DMS 273 treated with DMSO at 0.1 percent for 48 hours (cell line): ENCODE measurements at places on chromosomes 13 and 19.
A peak's percentile ranks its signal among the peaks of the same experiment; 100 is the strongest.

DNA sequence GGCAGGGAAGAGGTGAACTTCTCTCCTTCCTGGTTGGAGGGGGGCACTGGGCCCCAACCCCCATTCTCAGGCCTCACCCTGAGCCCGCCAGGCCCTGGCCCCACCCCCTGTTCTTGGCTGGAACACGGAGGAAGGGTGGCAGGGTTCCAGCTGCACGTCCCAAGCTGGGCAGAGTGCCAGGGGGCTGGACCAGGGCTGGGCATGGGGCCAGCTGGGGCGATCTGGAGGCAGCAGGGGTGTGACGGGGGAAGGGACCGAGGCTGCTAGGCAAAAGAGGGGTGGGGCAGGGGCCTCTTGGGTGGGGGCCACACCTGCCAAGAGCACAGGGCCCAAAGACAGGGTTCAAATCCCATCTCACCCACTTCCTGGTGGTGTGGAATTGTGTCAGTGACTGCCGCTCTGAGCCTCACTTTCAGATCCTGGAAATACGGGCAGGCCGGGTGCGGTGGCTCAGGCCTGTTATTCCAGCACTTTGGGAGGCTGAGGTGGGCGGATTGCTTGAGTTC is 2.2 kb downstream of the HIF3A start:
- DNase-seq: peak; percentile 71

DNA sequence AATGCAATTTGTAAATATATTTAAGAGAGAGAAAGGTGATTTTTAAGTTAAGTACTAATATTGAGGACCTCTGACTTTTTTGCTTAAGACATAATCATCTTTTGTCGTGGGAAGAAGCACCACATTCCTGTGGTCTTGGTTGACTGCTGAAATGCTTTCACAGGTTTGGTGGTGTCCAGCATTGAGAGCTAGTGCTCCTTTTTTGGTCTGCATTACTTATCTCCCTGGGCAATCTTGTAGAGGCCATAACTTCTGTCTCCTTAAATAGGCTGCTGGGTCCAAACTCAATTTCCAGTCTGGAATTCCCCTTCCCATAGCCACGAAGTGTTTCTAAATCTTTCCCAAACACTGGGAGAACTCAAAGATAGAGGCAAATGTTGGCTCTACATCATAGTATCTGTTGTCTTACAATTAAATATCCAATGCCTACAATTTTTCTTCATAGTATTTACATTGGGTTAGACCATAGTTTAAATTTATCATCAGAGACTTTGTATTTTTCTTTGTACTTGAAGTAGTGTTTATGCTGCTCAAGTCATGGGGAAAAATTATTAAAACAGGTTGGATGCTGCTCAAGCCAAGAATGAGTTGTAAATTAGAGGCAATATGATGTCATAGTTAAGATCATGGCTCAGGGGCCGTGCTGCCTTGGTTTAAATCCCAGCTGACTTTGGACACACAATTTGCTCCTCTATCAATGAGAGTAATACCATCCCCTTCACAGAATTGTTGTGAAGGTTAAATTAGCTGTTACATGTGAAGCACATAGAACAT is 105.6 kb downstream of the POSTN start:
- DNase-seq: no peak

DNA sequence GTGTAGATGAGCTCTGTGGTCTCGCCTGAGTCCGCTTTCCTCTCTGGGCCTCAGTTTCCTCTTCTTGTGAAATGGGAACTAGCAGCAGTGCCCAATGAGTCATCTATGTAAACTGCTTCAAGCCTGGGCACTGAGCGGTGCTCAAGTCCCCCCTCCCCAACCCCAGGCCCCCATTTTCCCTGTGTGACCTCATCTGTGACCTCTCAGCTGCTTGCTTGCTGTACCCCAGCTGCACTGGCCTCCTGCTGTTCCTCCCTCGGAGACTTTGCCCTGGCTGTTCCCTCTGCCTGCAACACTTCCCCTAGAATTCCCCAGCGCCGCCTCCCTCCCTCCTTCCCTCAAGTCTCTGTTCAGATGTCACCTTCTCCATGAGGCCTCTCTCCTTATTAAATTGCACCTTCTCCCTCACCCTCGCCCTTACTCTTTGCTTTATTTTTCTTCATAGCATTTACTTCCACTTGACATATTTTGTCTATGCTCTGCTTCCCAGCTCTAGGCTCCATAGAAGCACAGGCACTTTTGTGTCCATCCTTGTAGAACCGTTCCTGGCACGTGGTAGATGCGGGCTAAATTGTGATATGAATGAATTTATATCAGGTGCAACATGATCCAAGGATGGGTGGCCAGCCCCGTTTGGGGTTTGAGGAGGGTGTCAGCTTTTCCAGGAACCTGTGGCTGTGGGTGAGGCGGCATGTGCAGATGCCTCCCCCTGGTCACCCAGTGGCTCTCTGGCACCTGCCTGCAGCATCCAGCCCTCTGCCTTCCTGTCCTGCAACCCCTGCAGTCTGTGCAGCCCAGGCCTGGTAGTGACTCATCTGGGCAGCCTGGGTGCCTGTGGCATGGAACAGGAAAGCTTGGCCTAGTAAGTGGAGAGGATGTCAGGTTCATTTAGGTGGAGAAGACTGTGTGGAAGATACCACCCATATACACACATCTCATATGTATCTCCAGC is 26.3 kb downstream of the SIPA1L3 start:
- no peak for DNase-seq

- no peak for DNase-seq
Measured at GRCh38 chr19:40231057-40231456, 4.6 kb upstream of the CCNP start.

DNA sequence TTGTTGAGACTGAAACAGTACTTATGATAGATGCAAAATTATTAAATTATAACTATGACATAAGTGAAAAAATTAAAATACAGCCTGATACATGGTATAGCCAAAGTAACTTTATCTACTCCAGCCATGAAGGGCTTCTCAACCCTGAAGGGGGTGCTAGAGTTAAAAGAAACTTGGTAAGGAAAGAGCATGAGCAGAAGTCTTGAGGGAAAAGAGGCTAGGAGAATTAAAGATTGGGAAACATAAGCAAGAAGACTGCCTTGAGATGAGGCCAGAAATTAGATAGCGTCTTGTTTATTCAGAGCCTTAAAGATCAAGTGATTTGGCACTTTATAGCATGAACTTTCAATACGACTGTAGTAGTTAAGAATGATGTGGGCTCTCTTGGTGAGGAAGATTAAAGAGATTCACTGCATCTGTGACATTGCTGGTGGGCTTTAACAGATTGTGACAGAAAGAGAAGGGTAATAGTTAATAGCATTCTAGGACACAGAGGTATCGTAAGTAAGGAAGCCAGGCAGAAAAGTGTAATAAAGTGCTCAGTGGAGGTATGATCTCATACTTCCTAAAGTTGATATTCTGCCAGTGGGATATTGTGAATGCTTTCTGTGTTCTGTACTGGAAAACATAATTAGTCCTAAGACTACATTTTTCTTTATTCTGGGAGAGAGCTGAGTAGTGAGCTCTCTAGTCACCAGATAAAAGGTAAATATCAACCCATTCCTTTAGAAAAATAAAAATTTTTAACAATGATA is 385.4 kb upstream of the PRR20A start:
- DNase-seq: no peak
